ENCODE measurements at places on chromosomes 5 and 9.

DNA sequence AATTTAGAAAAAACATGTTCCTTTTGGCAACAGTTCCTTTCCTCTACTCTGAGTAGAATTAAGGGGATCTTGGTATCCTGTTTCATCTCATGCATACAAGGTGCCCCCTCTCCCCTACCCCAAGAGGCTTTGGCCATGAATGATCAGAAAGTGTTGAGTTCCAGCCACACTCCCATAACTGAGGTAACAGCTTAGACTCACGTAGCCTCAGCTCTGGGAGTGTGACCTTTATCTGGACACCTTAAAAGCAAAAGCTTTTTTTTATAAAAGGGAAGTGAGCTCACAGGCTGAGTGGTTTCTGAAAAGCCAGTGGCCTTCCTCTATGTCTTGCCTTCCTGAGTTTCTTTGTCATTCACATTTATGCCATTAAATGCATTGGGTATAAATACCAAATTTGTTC lies 900 bp upstream of the HAVCR2 start:
- DNase-seq, result no peak

GRCh38 chr5:82446809-82447208 lies 168.7 kb upstream of the RPS23 start:
- DNase-seq, result no peak

- DNase-seq, result no peak
Observed at GRCh38 chr5:84016085-84016484, 295.4 kb upstream of the HAPLN1 start.

DNA sequence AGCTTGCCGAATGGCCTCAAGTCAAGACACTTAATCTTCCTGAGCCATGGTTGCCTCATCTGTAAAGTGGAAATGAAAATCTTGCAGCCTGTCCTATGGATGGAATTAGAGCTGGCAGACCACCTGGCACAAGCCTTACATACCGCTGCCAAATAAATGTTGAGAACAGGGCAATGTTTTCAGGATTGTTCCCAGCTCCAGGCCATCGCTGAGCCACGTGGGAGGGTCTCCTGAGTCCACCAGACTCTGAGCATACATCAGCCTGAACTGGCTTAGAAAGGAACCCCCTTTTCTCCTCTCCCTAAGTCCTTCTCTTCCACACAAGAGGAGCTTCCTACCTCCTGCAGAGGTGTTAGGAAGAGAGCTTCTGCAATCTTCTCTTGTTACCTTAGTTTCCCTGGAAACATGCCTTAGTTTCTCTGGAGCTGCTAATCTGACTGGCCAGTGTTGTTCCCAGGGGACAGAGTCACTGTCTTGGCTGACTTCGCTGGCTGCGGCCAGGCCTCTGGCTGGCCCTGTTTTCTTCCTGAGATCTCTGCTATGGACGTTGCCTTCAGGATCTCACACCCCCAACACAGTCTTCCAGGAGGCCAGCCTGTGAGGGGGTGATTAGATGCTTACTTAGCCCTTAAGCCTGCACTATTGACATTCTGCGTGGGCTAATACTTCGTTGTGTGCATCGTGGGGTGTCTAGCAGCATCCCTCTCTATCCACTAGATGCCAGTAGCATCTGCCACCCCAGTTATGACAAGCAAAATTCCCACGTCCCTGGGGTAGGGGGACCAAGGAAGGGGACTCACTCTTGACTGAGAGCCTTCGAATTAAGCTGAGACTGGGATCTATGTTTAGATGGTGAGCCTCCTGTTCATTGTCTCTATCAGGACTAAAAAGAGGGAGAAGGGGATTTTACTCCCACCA lies 62.2 kb downstream of the BOD1 start:
- DNase-seq, result no peak

- no peak for DNase-seq
Observed at GRCh38 chr5:157839157-157839795, 19.7 kb downstream of the CLINT1 start.

- no peak for DNase-seq
Observed at GRCh38 chr5:101278011-101278687, 375.1 kb upstream of the ST8SIA4 start.

DNA sequence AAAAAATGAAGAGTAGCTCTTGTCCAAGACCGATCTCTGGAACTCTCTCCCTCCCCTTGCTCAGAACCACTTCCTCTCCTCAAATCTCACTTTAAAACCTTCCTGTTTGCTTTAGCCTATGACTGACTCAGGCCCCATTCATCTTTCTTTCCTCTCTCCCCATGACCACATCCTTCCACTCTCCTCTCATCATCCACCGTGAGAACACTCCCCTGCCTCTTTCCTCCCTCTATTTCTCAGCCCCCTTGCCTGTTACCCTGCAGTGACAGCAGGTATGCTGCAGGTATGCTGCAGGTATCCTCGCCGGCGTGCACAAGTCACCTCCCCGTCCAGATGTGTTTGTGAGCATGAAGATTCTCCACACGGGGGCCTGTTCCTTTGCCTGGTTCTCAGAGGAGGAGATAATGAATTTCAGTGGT lies 505.3 kb downstream of the CCDC171 start:
- no peak for DNase-seq

- DNase-seq, result no peak
Observed at GRCh38 chr5:143340891-143341685, 62.4 kb downstream of the NR3C1 start.

GRCh38 chr9:116060631-116061030 lies 93.0 kb upstream of the PAPPA start:
- no peak for DNase-seq

DNA sequence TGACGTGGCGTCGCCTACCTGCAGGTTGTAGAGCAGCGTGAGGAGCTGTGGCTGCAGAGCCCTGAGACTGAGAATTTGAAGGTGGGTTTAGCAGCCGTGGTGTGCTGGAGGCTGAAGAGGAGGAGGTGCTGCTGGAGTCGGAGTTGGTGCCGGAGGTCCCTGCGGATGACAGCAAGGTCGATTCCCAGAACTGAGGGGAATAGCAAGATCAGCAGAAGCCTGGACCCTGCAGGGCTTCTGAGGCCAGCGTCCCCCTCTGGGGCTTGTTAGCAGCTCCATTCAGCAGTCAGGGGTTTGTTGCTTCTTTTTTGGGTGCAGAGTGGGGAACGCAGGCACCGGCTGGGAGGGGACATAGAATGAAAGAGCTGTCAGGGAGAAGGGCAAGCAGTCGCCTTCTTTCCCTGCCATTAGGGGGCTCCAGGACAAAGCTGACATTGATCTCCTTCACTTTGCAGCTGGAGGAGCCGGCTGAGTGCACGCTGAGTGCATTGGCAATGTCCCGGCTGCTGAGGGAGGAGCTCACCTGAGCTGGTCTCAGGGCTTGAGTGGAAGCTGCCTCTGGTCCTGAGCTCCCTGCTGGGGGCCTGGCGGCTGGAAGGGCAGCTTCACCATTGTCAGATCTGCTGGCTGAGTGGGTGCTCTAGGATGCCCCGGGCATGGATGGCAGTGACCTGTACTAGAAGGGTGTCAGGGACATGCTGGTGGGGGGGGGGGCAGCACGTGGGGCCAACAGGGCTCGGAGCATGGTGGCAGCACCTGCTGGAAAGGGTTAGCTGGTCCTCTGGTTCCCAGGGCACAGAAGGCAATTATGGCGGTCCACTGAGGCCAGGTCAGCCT lies 20.8 kb downstream of the OBP2B start:
- DNase-seq, result no peak

DNA sequence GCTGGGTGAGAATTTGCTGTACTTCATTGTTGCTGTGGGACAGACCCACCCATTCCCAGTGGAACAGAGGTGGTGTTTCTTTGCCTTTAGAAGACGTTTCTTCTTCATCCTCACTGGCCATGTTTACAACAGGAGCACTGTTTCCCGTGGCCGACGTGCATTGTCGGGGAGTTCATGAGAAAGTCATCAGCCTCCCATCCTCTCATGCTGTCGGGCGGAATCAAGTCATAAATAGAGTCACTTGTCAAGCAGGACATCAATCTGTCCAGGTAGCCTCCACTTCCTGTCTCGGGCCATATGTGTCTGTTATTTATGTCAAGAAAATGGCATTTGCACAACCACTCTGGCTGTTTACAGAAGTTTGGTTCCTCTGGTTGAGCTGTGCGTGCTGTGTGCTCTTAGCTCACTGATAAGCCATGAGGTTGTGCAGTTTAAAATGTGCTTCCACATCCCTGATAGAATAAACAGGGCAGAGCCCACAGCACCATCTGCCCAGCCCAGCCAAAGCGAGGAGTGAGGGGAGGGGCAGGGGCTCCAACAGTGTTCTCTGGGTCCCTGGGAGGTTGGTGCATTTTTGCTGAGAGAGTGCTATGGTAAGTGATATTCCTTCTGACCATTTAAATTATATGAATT lies 401.9 kb upstream of the IRX2 start:
- DNase-seq, result no peak

- DNase-seq, result no peak
Observed at GRCh38 chr5:153551537-153552079, 61.1 kb downstream of the GRIA1 start.

- DNase-seq, result no peak
Observed at GRCh38 chr5:172858990-172859811, 25.1 kb downstream of the ERGIC1 start.

DNA sequence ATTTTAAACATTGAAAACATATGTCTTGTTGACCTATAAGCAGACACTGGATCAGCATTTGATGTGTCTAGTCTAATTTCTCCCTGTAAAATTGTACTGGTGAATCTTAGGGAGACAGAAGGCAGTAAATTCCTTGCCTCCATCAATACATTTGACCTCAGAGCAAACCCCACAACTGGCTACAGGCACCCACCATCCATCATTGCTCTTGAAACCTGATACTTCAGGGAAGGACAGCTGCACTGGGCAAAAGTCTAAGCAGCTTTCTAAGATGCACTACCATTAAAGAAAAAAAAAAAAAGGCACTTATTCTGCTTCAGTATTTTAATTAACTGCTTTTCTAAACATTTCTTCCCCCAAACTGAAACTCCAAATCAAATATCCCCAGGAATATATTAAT lies 1051.3 kb upstream of the DMAC1 start:
- no peak for DNase-seq

DNA sequence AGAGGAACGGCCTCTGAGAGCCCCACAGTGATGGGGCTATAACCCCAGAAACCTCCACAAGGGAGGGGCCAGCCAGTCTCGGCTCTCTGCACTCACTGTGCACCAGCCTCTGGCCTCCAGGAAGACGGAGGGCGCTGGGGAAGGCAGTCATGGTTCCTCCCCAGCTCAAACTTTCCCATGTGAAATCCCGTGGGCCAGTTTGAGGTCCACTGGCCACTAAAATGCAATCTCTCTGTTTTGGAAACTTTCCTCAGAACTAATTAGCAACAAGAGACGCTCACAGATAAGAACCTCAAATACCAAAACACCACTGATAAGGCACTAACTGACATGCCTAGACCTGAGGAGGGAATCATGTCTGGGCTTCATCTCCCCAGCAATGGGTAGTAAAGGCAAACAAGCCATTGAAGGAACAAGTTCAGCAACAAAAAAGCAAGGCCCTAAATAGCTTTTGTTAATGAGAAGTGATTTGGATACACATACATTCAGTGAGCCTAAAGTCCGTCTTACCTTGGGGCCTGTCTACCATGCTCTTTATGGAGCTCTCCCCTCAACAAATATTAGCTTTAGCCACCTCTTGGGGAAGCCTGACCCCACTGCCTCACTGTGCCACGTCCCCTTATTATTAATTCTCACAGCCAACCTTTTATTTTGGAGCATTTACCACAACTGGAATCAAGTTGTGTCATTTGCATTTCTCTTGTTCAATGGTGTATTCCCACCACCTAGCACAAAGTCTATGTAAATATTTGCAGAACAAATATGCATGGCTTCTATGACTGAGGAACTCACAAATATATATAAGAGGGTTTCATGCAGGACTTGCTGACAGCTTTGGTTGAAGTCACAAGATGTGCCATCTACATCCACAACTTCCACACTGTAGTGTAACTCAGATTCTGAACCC lies 56.1 kb upstream of the GLRX start:
- DNase-seq, result no peak

- no peak for DNase-seq
Observed at GRCh38 chr9:75359638-75360037, 271.3 kb downstream of the OSTF1 start.

DNA sequence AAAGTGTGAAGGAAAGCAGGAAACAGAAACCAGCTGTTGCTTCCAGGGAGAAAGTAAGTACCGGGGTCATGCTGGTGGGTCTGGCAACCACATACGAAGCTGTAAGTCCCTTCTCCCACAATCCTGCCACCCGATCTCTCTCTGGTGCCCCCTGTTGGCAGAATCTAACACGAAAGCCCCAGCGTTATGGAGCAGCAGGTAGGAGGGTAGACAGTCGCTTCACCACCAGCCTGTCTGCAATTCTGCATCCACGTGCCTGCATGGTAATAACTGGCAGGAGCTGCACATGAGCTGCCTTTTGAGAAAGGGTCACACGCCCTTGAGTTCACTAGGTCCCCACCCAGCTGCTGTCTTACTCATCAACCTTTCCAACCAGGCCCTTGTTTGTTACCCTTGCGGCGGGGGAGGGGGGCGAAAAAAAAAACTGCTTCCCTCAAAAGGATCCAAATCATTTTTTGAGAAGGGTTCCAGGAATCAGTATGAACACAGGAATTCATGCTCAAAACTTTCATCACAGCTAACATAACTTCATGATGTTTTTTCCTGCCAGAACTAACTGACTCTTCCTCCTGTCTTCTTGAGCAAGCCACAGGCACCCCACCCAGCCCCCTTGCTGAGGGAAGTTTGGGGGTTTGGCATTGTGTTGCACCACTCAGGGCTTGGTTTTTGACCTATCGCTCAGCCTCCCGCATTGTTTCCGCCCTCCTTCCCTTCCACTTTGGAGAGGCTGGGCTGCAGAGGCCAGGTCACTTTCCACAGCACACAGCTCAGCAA lies 19.6 kb upstream of the TMEM252 start:
- DNase-seq, result peak; percentile 48

DNA sequence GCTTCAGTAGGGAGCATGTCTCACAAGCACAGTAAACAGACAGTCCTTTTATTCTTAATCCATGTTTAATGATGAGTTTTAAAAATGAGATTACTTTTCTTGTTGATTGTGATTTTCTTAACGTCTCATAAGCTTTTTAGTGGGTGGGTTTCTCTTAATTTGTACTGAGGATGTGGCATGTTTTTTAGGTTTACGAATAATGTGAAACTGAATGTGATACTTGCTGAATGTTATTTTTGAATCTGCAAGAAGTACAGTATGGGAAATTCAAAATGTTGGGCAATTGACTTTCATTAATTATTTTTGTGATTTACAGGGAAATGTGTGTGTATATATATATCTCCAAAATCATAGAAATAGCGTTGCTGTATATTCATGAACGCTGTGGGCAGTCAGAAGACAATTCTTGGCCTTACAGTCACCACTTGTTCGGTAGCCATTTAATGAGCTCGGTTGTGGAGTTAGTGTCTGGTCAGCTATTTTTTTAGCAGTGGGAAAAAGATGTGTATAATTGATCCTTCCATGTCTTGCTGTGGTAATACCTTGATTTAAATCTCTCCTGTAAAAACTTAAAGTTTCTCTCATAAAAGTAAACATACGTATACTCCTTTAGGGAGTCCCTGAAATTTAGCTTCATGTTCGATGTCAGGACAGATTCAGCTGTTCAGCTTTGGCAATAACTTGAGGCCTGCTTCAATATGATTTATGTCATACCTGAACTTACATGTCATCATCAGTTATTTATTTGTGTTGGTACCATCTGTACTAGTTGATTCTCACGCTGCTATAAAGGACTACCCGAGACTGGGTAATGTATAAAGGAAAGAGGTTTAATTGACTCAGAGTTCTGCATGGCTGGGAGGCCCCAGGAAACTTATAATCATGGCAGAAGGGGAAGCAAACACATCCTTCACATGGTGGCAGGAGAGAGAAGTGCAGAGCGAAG lies 15.0 kb downstream of the ICE1 start:
- no peak for DNase-seq
